ENCODE measurements at places on chromosomes 11 and 22.

DNA sequence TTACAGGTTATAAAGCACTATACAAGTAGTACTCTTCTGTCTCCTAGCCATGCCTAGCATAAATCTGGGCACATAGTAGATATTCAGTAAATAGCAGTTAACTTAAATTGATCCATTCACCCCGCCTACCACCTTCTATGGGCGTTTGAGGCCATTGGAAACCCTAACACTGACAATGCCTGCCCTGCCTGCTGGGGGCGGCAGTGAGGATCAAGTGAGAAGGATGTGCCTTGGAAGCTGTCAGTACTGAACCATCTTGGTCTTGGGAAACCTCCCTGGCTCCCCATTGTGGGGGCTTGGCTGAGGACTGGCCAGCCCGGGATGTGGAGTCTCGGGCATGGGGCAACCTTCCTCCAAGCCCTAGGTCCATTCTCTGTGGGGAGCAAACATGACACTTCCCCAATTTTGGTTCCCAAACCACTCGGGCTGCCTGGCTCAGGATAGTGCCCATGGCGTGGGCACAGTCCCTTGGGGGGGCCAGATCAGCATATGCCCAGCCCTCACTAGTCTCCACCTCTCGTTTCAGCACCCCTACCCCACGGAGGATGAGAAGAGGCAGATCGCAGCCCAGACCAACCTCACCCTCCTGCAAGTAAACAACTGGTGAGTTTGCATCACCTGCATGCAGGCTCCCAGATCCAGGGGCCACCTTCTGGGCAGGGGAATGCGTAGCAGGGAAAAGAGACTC, 67.4 kb downstream of the FEZ1 start:
- DNase-seq: no peak

- no peak for DNase-seq
Measured at GRCh38 chr11:2512431-2513407, 67.9 kb downstream of the KCNQ1 start.

GRCh38 chr11:12243911-12244550, 133.3 kb upstream of the PARVA start:
- DNase-seq: no peak

DNA sequence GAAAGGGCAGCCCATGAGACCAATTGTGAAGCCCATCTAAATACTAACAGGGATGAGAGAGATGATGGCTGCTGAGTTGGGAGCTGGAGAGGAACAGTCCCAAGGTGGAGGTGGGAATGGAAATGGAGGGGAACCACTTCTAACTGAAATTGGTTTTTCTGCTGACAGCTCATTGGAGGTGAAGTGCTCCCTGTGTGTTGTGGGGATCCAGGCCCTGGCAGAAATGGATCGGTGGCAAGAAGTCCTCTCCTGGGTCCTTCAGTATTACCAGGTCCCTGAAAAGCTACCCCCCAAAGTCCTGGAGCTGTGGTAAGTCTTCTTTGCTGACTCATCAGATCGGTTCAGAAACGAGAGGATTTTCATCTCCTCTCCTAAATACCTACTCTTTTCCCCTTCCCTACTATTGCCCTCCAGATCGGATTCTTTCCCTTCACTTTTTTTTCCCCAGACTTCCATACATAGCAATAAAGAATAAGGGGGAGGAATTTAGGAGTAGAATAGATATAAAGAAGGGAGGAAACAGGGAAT, 2.0 kb downstream of the PEX26 start:
- no peak for DNase-seq

GRCh38 chr11:122872046-122872445, 10.5 kb upstream of the JHY start:
- no peak for DNase-seq

DNA sequence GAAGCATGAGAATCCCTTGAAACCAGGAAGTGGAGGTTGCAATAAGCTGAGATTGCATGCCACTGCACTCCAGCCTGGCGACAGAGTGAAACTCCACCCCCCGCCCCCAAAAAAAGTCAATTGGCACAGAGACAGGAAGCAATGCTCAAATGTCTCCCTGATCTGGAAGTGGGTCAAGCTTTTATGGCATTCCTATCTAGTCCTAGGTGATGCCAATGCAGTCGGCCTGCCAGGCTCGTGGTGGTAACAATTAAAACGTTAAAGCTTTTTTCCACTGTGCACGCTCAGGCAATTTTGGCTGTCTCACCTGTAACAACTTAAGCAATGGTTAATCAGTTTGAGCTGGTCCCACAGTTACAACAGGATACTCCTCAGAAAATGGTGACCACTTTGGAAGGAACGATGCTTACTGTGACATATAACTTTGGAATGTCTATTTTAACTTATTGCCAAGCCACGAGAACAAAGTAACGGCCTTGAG, 18.9 kb upstream of the PISD start:
- DNase-seq: no peak

- DNase-seq: no peak
Measured at GRCh38 chr22:47389201-47389600, 626.8 kb downstream of the TBC1D22A start.

GRCh38 chr11:103585401-103585800, 451.0 kb upstream of the DDI1 start:
- DNase-seq: no peak

GRCh38 chr11:134647066-134647743, 235.2 kb upstream of the B3GAT1 start:
- no peak for DNase-seq

DNA sequence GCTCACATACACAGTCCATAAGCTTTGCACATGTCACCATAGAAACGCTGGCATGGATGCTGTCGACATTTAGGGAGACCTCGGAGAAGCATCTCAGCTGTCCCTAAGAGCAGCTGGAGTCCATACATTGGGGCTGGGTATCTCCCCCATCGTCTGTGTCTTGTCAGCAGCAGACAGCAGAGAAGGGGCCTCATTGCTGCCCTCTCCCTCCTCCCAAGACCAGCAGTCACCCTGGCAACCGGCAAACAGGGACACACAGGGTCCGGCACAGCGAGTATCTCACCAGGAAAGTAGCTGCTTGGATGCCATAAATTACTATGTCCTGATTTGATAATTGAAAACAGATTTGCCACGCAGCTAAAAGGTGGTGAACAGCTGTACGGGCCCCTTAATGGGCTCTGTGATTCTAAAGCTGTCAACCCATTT, 84.4 kb downstream of the CD44 start:
- DNase-seq: peak; percentile 79

- no peak for DNase-seq
Measured at GRCh38 chr11:86176165-86176884, 68.2 kb upstream of the EED start.

DNA sequence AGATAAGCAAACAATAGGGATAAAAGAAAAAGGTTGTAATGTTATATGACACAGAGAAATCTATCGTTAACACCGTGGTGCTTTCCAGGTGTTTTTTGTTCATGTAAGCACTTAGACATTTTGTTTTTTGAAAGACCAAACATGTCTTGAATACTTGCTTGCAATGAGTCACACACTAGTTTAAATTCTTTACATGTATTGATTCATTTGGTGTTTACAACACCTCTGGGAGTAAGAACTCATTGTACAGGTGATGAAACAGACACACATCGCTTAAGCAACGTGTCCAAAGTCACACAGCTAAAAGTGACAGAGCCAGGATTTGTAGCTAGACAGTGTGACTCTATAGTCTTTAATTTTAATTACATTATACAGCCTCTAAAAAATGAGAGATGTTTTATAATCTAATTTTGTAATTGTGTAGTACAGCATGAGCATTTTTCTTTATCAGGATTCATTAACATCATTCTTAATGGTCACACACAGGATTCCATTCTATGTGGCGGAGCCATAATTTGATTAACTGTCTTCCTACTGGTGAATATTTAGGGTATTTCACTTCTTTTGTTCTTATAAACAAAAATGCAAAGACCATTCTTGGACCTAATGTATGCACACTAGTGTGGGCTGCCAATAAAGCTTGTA, 148.8 kb downstream of the DBX1 start:
- no peak for DNase-seq

- DNase-seq: no peak
Measured at GRCh38 chr22:19887256-19887985, 32.7 kb upstream of the GNB1L start.

DNA sequence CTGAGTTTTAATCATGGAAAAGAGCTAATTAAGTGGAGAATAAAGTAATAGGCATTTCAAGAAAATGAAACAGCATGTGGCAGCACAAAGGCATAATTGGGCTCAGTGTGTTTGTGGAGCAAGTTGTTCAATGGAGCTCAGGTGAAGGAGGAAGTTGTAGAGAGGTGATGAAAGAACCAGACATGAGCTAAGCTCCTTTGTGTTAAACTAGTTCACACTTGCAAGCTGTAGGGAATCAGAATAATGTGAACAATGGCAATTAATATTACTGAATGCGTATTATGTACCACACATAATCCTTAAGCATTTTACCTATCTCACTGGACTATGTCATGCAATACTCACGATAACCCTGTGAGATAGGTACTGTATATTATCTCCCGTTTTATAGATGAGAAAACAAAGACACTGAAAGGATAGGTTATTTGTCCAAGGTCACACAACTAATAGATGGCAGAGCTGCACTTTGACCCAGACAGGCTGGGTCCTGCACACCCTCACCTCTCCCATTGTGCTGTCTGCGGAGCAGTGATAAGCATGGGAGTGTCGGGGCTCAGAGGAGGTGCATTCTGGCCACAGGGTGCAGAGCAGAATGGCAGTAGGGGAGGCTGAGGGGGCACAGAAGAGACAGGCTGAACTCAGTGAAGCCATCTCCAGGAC, 8.9 kb downstream of the OLFML1 start:
- no peak for DNase-seq

DNA sequence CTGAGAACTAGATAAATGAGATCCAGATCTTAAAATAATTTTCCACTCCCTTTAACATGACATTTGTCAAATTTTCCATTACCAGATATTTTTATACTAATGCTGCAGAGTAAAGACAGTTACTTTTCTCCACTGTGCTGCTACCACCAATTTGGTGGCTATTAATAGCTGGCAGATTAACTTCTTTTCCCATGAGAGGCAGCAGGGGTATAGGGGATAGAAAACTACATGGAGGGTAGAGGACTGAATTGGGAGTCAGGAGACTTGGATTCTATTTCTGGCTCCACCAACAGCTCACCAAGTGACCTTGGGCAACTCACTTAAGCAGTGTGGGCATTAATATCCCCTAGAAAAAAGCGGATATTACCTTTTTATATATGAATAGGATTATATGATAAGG, 69.2 kb downstream of the KIF18A start:
- no peak for DNase-seq

GRCh38 chr11:116773203-116774097, 663 bp upstream of the BUD13 start:
- DNase-seq: peak; percentile 52

GRCh38 chr22:42820045-42820763, 36.9 kb downstream of the ARFGAP3 start:
- DNase-seq: peak; percentile 42

DNA sequence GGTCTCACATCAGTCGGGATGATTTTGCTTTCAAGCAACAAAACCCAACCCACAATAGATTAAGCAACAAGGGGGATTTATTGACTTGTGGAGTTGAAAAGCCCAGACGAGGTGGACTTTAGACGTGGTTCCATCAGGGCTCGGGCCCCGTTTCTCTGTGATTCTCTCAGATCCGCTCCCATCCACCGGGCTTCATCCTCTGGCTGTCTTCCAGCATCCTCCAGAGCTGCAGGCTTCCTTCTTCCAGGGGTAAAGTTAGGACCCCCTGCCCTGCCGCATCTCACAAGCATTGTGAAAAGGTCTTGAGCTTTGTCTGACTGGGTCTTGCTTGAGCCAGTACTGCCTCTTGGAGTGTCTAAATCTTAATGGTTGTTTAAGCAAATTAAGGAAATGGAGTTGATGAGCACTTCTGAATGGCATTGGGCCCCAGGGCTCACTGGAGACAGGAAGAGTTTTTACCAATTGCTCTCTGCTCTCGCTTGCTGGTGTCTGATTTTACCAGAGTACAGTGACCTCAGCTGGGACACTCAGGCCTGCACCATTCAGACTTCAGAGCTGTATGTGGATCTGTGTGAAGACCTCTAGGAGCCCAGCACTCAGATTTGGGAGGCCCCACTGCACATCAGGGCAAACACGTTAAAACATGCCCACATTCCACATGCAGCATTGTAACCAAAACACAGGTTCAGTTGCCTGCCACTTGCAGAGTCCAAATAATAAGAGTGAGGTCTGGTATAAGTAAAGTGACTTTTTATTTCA, 13.5 kb upstream of the FTH1 start:
- DNase-seq: no peak

DNA sequence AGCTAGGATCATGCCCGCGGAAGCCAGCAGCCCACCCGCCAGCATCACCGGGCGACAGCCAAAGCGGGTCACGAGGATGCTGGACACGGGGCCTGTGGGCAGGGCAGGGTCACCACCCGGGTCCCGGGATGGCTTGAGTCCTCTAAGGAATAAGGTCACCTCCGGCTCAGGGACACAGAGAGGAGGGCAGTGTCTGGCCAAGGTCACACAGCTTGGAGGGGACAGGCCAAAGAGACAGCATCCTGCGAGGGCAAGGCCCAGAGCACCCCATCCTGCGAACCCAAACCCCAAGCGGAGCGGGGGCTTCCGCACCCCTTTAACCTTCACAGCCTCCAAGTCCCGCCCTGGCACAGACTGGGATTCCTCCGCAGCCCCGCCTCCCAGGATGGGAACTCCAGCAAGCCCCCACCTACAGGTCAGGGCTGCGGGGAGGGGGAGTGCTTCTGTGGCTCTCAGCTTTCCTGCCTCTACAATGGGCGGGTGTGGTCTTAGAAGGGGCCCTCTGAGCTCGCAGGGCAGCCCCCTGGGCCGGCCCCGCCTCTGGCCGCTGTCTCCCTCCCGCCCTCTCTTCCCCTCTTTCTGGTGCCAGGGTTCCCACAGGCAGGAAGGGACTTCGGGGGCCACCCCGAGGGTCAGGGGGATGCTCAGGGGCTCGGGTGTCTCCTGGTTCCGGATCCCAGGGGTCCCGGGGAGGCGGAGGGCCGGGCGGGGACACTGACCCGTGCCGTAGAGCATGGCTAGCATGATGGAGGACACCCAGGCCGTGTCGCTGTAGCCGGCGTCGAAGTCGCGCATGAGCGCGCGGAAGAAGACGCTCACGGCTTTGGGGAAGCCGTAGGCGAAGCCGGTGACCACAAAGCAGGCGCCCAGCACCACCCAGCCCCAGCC, 1.8 kb downstream of the SLC16A8 start:
- no peak for DNase-seq

DNA sequence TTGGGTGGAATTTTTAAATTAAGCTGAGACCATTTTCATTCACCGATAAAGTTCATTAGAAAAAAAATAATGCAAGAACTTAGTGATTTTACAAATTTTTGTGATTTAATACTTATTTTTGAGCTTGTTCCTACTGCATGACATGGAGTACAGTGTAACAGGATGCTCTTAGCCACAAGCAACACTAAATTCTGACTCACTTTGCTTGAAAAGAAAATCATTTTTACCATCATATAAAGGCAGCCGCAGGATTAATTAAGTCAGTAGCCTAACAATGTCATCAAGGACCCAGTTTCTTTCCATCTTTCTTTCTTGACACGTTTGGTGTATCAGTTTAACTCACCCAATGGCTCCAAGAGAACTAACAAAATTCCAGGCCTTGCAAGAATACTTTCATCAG, 540.3 kb upstream of the LUZP2 start:
- DNase-seq: no peak

GRCh38 chr11:6737872-6738466, 33.8 kb downstream of the OR2AG2 start:
- DNase-seq: peak; percentile 31
